Activated CD8-positive, alpha-beta memory T cell treated with anti-CD3 and anti-CD28 coated beads, Interleukin-2, amount 10 ng/mL, durations not matched to agents 7 days and 5 days (primary cell): ENCODE measurements at places on chromosomes 2 and 18.

GRCh38 chr2:229523663-229524062, 190.7 kb downstream of the DNER start:
- no peak for DNase-seq

GRCh38 chr2:144567745-144568144, 47.8 kb upstream of the ZEB2 start:
- no peak for DNase-seq

GRCh38 chr2:159128191-159128590, 158.3 kb downstream of the WDSUB1 start:
- DNase-seq, result no peak

GRCh38 chr2:191706791-191707190, 28.9 kb downstream of the NABP1 start:
- no peak for DNase-seq

DNA sequence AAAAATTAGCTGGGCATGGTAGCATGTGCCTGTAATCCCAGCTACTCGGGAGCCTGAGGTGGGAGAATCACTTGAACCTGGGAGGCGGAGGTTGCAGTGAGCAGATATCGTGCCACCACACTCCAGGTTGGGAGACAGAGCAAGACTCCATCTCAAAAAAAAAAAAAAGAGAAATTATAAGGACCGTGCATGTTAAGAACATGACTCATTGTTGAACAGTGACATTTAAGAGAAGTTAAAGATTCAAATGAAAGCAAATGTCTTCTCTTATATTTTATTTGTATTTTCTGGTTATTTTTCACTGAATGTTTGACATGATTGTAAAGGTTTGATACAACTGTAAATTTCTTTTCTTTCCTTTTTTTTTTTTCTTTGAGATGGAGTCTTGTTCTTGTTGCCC, 69.6 kb downstream of the APLF start:
- DNase-seq, result no peak

DNA sequence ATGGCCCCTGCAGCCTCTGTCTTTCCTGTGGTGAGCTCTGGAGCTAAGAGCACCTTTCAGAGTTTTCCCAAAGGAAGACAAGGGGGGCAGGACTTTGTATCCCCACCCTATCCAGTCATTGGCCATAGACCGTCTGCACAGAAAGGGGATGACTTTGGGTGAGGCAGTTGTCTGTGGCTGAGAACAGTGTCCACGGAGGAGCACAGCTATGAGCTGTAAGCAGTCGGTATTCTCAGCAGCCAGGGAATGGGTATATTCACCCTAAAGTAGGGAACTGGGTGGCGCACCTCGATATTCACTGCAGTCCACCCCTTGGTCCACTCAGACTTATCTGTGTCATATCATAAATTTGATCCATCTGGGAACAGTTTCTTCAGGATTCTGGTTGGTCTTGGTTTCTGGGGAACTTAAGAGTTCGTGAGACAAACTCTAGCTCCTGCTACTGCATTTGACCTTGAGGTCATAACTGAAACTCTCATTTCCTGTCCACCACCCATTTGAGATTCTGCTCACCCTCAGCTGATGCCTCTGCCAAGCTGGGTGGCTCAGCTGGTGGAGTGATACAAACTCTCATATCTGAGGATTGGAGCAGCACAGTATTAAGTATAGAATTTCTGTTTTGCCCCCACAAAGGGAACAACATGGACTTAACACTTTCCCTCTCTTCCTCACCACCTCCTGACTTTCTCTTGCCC, 45.2 kb upstream of the SCG2 start:
- DNase-seq, result no peak

DNA sequence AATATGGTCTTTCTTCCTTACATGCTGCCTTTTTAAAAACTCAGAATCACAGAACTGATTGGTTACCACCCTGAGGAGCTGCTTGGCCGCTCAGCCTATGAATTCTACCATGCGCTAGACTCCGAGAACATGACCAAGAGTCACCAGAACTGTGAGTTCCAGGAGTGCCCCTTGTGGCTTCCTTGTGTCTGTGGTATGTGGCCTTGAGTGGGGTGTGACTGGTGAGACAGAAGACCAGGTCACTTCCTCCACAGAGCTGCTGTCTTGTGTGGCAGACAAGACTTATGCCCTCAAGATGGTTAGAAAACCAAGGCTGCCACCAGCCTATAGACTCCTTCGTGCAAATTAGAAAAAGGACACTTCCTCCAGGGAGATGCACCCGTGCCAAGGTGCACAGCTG, 72.6 kb downstream of the EPAS1 start:
- DNase-seq, result peak; percentile 81

DNA sequence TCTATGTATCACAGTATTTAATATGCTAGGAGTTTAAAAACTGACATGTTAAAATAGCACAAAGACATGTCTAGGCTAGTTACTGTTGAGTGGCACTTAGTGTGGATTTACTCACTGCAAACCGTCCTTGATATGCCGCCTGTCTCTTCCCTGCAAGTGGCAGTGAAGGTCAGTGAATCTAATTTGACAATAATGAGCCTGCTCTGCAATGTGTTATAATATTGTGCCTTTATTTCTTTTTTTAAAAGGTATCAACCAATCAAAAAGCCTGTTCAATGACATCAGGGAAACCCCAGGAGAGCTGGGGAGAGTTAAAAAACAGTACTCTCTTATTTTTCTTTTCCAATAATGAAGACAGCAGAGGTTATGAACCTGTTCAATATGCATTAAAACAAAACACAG, 384.1 kb downstream of the ERBB4 start:
- no peak for DNase-seq

GRCh38 chr2:42572297-42573081, 4.1 kb downstream of the MTA3 start:
- DNase-seq, result no peak

GRCh38 chr18:23316988-23317387, 136.1 kb upstream of the RIOK3 start:
- no peak for DNase-seq

- DNase-seq, result peak; percentile 84
Measured at GRCh38 chr18:50819728-50820378, at the start of gene MRO. Gene MRO, minus strand, starts transcription at chr18:50820016. Its CDS starts 10,616 bp downstream, at chr18:50809400.

DNA sequence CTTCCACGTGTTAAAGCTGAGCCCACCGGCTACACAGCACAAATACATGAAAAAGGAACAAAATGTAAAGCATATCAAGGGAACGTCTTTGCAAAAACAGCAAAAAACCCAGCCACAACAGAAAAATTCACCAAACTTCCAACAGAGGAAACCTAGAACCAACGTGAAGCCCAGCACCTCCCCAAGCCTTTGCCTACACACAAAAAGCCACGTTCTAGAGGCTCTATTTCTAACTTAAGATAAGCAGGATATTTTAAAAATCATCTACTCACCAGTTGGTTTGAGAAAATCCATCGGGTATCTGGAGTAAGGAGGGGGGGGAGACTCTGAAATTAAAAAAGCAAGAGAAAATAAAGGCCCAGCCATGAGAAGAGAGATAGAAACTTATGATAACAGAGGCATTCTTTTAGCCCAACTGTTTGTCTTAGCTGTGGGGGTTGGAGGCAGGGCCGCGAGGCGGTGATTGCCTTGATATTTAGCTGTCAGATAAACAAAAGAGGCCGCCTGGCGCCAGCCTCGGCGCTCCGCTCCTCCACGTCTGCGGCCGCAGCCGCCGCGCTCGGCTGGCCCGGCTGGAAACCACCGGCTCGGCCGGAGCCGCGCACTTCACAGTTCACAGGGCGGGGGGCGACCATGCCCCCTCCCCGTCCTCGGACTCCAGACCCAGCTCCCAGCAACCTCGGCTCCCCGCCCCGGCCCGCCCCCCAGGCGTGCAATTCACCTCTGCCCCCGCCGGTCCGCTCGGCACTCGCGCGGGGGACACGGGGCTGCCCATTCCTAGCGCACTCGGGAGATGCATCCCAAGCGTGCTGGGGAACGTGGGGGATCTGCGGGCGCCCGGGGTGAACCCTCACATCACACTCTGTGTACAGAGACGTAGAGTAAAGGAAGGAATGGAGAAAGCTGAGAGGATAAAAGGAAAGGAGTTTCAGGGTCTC, 2.4 kb downstream of the SMAD7 start:
- peak; percentile 57 for DNase-seq

- DNase-seq, result no peak
Measured at GRCh38 chr2:145199827-145200706, 680.1 kb upstream of the ZEB2 start.

GRCh38 chr2:41994233-41994637, 53.6 kb upstream of the PKDCC start:
- DNase-seq, result no peak

DNA sequence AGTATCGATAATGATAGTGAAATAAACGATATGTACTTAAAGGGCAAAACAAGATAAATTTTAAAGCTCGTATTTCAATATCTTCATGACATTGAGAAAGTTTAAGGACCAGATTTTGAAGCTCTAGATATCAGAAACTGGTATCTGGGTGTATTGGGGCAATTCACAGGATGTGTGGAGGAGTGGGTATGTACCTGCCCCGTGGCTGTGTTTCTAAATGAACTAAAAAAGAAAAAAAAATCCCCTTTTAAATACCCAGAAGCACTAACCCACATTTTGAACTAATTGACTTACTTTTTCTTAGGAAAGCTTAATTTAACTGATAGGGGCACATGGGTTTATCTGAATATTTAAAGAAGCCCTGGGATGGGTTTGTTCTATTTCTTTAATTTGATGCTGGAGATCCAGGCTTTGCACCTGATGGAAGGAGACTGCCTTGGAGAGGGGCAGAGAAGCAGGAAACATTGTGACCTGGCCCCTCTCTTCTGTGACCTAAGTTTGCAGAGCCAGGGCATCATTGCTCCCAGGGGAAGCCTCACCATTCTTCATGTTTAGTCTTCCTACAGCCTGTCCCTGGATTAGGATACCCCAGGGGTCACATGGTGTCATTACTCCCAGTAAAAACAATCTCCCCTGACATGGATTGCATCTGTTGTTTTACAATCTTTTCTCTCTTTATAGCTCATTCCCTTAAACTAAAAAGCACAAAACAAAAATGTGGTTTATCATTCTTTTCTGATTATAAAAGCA, 7.6 kb upstream of the KCTD1 start:
- DNase-seq, result no peak

DNA sequence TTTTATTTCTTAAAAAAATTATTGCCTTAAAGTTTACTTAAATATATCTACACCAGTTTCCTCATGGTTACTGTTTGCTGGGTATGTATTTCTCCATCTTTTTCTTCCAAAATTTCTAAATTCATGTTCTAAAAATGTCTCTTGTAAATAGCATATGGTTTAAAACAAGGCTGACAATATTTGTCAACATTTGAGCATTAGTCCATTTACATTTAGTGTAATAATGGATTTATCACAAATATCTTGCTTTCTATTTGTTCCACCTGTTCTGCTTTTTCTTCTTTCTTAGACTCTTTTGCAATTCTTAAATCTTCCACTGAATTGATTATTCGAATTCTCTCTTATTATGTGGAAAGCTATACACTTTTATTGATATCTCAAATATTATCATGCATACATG, 87.7 kb upstream of the SMAD7 start:
- no peak for DNase-seq

DNA sequence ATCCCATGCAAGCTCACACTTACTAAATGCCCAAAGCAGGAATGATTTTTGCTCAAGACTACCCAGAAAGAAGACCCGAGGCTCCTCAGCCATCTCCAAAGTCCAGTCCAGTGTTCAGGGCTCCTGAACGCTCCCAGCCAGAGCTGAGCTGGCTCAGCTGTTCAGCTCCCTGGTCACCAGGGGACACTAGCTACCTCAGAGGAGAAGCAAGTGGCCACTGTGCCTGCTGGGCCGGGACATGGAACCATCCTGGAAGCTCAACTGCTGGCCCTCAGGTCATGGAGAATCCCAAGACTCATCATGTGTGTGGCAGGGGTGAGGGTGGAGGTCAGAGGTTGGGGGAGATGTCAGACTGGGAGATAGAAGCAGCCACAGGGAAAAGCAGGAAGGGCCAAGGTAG, 89.0 kb downstream of the GALNT14 start:
- DNase-seq, result no peak

GRCh38 chr2:149858901-149859634, 271.5 kb upstream of the MMADHC start:
- DNase-seq, result no peak

DNA sequence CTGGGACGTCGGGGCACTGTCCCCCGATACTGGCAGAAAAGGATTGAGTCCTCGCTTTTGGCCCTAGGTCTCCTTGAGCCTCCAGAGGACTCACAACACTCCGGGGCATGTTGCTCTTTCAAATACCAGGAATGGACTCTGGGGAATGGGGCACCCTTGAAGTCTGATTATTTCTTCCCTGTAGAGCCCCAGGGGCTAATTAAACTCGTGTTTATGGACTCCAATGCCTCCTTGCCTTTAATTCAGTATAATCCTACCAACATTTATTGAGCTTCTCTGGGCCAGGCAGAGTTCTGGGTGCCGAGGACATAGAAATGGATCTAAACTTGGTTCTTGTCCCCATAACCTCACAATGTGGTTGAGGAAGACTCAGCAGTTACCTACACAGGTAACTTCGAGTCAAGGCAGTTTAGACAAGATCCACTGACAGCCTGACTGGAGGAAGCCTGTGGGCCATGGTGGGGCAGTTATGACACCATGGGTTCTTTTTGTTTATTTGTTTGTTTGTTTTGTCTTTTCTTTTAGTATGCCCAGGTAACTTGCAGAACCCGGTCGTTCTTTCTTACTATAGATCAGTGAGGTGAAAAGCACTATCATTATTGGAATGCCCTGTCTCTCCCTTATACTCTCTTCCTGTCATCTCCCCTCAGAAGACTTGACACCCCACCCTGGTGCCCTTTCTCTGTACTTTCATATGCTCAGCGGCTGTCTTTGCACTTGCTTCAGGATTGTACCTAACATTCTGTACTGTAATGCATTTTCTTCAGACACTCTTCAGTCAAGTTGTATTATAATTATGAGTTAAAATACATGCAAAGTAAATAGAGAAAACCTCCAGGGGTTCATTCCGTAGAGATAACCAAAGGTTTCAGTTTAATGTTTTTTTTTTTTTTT, 3.2 kb downstream of the CFLAR start:
- peak; percentile 57 for DNase-seq

DNA sequence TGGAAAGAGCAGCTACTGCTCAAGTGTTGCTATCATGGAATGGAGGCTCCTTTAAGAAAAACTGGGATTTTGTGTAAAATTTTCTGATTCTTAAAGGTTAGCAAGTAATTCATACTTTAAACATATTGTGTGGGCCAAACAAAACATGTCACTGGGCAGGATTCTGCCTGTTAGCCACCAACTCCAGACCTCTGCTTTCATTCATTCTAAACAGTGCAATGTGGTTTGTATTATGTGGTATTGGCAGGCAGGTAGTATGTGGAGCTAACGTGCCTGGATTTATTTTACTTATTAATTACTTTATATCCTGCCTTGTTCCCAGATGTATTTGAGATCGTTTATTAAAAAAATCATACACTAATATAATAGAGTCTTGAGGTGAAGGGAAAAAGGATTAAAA, 1521.3 kb upstream of the ACVR2A start:
- no peak for DNase-seq

DNA sequence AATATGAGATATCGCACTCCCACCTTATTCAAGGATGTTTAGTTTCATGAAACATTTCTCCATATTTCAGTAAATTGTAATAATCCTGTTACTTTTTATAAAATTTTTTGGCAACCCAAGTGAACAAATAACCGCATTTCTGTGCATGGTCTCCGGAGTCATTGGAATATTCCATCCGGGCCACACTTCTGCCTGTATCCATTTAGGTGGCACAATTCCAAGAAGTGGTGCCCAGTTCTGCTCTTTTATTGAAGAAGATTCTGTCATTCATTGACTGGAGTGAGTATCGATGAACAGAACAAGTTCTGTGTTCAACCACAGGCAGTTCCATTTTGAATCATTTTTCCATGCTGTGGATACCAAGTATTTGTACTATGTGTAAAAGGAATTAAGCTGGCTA, 26.6 kb upstream of the ICOS start:
- no peak for DNase-seq
